Left forelimb (tissue), 1 donor: ENCODE measurements at places on chromosomes 2 and 18.

DNA sequence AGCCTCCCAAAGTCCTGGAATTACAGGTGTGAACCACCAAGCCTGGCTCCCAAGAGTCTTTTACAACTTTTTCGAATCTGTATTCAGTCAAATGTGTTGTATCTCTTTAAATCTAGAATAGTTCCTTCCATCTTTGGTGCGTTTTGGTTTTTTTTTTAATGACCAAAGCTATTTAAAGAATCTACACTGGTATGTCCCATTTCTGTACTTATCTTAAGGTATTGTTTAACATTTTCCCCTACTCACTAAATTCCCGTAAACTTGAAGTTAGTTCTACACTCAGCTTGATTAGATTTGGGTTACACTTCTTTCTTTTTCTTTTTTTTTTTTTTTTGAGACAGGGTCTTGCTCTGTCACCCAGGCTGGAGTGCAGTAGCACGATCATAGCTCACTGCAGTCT, 63.8 kb downstream of the TMEM237 start:
- no peak for DNase-seq

DNA sequence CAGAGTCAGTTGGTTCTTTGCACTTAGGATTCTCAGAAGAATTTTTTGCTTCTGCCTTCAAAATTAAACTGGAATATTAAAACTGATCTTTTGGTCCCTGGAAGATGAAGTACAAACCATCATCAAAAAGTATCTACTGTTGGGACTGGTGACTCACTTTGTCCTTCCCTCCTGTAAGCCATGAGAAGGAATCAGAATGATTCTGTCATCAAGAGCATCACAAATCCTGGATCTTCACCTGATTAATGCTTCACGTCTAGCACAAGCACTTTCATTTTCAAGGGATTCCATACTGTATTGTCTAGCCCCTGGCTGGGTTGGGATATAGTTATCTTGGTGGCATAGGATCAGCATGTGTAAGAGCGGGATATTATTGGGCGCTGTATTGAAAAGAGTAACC, 69.3 kb upstream of the CYP1B1 start:
- no peak for DNase-seq

DNA sequence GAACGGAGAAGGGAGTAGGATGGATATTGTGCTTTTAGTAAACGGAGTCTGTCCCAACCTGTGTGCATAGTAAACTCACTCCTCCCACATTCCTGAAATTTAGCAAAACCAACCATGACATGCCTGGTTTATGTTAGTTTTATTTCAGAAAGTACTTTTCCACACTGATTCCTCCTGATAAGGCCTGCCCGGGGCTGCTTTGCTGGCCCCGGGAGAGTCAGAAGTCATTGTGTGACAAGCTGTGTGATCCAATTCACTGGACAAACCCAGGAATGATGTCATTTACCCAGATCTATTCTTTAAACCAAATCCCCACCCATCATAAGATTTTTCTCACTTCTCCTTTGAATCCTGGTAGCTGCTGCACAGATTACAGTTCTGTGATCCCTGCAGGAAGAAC, 109.0 kb downstream of the SETBP1 start:
- no peak for DNase-seq

GRCh38 chr2:240351826-240352426, 83.5 kb upstream of the GPC1 start:
- no peak for DNase-seq

DNA sequence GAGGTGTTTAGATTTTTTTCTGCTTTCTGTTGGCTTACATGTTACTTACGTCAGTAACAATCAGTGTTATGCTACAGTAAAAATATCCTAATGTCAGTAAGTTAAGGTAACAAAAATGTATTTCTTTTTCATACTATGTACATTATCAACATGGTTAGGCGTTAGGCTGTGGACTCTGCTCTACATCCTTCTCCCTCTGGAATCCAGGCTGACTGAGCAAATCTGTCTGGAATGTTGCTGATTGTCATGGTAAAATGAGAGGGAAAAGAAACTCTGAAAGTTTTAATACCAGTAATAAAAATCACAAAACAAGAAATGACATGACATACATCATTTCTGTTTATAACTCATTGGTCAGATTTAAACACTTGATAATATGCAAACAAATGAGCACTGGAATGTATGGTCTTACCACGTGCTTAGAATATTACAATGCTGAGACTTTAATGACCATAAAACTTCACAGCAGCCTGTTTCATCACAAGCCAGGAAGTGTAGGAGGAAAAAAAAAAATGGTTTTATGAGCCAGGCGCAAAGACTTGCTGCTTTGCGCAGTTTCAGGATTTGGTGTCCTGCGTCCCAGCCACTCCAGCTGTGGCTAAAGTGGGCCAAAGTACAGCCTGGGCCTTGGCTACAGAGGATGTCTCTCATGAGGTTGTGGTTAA, 252.4 kb downstream of the FSIP2 start:
- no peak for DNase-seq

DNA sequence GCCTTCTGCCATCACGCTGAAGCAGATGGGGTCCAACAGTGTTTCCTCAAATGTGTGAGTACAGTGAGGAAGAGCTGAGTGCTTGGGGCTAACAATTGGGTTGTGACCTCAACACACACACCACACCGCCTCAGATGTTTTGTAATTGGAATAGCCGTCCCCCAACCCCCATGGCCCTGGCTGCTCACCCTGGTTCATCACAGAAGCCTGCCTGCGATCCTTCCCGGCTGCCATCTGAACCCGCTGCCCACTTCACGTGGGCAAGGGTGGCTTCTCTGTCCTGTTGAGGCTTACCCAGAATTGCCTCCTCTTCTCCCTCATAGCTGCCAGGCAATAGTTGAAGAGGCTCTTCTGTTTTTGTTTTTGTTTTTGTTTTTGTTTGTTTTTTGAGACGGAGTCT, 44.1 kb downstream of the TGOLN2 start:
- DNase-seq, result no peak

DNA sequence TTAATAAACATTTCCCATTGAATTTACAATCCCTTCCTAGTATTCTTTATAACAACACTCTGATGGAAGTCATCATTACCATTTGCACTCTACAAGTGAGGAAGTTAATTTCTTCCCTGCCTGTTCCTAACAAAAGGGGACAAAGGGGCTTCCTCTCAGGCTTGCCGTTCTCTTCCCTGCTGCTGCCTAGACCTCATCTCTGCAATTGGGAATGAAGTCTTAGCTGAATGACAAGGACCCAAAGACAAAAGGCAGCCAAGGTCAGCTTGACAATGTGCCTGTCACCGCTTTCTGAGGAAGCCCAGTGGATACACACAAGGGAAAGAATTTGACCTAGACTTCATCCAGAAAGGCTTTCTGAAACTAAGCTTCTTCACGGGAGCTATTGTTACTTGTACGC, 416.4 kb downstream of the CMPK2 start:
- no peak for DNase-seq

DNA sequence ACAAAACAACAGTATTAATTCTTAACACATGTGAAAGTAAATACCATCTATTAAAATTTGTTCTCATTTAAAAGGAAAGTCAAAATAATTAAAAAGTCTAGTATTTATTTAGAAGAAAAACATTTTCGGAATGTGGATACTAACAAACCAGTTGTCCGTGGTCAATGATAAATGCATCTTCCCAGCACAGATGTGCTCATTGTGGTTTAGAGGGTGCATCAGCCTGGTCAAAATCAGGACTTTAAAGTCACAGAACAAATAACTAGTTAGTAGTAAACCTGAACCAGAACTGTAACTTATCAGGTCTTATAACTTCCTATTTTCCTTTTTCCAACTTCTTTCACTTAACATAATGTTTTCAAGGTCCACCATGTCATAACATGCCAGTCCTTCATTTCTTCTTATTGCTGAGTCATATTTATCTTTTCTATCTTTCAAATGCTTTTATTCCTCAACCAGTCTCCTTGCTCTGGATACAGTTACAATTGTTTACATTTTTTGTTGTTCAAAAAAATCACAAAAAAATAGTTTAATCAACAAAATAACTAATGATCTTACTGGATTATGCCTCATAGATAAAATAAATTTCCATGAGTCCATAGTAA, 55.8 kb downstream of the ID2 start:
- no peak for DNase-seq

- no peak for DNase-seq
These were observed 1.7 kb upstream of the MYO3B start for GRCh38 chr2:170176212-170176611.

- peak; percentile 47 for DNase-seq
These were observed 2.4 kb upstream of the GPC1 start for GRCh38 chr2:240432820-240433801.

DNA sequence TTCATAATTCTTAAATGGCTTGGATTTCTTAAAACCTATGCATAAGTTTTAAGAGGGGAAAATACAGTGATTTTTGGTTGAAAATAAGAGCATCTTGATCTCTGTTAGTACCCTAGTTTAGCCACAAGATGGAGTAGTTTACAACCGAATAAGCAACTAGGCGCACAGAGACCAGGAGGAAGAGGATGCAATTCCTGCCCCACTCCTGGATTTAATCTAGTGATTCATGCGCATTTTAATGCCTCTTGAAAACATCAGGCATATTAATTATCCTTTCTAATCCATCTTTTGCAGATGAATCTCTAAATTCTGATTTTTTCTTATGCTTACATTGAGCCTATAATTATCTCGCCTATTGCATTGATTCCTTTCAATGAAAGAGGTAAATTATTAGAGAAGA, 76.7 kb downstream of the MRPS9 start:
- no peak for DNase-seq

DNA sequence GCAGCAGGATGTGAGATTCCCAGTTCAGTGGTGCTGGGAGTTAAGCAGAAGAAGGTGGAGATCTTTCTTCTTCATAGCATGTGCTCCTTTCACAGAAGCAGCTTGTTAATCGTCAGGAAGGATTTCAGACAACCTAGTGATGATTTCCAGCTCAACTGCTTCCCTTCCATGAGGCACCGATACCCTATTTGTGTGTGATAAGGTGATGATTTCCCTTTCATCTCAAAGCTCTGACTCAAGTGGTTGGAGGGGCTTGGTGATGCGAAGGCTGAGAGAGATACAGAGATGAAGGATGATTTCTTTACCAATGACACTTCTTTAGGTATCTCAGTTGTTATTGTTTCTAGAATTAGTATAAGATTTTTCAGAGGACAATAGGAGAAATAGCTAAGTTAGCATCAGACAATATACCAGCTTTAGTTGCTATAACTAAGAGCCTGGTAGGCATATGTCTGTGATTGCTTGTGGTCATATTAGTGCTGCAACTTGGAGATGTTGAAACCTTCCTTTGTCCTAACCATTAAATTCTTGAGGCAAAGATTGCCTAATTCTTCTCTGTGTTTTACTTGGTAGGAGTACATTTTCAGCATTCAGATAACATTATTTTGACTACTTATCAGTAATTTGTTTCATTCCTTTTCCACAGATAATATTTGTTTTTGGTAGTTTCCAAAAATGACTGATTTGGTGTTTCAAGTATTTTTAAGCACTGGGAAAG, 111.3 kb downstream of the PLCL1 start:
- no peak for DNase-seq

DNA sequence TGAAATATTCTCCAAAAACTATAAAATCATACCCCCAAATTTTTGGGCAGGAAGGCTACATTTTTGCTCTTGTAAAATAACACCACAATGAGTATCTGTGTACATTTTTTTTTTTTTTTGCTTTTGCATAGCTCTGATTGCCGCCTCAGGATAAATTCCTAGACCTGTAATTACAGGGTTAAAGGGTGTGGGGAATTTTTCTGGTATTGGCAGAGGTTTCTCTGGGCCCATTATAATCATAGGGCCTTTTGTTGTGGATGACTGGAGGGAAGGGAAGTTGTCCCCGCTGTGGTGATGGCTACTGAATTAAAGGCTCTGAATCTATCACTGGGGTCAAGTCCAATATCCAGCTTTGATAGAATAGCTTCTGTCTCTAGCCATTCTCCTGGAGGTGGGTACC, 26.6 kb downstream of the CCDC195 start:
- no peak for DNase-seq

DNA sequence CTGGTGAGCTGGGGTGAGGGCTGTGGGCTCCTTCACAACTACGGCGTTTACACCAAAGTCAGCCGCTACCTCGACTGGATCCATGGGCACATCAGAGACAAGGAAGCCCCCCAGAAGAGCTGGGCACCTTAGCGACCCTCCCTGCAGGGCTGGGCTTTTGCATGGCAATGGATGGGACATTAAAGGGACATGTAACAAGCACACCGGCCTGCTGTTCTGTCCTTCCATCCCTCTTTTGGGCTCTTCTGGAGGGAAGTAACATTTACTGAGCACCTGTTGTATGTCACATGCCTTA, 10.5 kb downstream of the PROC start:
- no peak for DNase-seq

GRCh38 chr2:85066874-85067351, 66.3 kb upstream of the TCF7L1 start:
- peak; percentile 85 for DNase-seq

DNA sequence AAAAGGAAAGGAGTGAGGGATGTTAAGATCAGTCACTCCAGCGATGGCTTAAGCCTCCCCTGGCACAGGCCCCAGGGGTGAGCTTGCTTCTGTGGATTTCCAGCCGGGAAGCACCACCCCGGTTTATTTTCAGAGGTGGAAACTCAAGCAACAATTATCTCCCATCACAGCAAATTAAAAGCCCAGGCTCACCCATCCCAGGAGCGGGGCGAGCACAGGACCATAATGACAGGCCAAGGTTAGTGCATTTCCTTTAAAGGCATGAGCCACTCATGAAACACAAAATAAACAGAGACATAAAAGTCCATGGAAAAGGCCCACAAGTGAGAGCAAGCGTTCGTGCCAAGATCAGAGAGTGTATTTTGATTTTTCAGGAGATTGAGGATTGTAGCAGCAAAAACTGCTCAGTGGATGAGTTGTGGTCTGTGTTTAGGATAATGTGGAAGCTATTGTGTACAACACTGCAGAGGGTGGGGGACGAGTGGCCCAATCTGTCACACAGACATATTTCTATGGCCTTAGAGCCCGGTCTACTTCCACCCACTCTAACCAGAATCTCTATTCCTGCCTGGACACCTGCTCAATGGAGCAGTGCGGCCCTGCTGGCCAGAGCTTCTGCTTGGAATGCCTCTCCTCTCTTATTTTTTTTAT, 111.4 kb upstream of the CDC42EP3 start:
- DNase-seq, result no peak

- no peak for DNase-seq
These were observed 1497.4 kb upstream of the DDX18 start for GRCh38 chr2:116317111-116317510.
